ENCODE measurements at places on chromosomes 2 and 18. TPM values are rescaled to one million over a fixed set of nuclear protein-coding genes. Genes with fewer than 3 reads are reported as not detected.
A peak's percentile ranks its signal among the peaks of the same experiment; 100 is the strongest.

The ITSN2 gene
- 129 TPM for total RNA-seq

The NCK2 gene
- 105 TPM for total RNA-seq

DNA sequence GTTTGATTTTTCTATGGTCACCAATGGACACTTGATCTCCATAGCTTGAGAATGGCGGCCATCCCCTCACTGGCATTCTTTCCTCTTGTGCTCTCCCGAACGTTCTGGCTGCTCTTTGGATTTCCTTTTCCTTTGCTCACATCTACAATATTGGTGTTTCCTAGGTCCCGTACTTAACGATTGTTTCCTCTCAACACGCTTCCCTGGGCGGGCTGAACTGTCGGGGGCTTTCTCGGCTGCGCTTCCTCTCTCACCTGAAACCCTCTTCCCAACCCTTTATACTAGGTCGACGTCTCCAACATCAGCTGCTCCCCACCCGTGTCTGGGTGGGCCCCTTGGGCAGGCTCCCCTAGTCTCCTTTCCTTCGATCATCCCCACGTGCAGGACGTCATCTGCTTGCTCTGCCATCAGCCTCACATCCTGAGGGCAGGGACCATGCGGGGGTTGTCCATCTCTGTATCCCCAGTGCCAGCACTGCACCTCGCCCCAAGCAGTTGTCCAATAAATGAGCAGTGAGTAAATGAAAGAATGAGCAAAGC, 634 bp upstream of the DIS3L2 start:
- H3K4me1 ChIP-seq = peaks cover 14% of the 10 kb centered on the region
- H3K4me3 ChIP-seq = peak overlapping the region; percentile 79
- no peak for DNase-seq
- peaks cover 5% of the 10 kb centered on the region for H3K36me3 ChIP-seq
- H3K27me3 ChIP-seq = no peaks in the 10 kb centered on the region
- peak overlapping the region; percentile 77 for H3K27ac ChIP-seq

GRCh38 chr2:241686324-241686649, 328 bp downstream of the DTYMK start:
- H3K27me3 ChIP-seq = no peaks in the 10 kb centered on the region
- peak overlapping the region; percentile 83 for H3K4me3 ChIP-seq
- peak overlapping the region; percentile 81 for H3K27ac ChIP-seq
- peaks cover 18% of the 10 kb centered on the region for H3K4me1 ChIP-seq
- DNase-seq = no peak

GRCh38 chr2:163828771-163829170, 93.0 kb upstream of the FIGN start:
- H3K4me3 ChIP-seq = no peak overlapping the region
- H3K27me3 ChIP-seq = no peaks in the 10 kb centered on the region
- no peak overlapping the region for H3K27ac ChIP-seq

DNA sequence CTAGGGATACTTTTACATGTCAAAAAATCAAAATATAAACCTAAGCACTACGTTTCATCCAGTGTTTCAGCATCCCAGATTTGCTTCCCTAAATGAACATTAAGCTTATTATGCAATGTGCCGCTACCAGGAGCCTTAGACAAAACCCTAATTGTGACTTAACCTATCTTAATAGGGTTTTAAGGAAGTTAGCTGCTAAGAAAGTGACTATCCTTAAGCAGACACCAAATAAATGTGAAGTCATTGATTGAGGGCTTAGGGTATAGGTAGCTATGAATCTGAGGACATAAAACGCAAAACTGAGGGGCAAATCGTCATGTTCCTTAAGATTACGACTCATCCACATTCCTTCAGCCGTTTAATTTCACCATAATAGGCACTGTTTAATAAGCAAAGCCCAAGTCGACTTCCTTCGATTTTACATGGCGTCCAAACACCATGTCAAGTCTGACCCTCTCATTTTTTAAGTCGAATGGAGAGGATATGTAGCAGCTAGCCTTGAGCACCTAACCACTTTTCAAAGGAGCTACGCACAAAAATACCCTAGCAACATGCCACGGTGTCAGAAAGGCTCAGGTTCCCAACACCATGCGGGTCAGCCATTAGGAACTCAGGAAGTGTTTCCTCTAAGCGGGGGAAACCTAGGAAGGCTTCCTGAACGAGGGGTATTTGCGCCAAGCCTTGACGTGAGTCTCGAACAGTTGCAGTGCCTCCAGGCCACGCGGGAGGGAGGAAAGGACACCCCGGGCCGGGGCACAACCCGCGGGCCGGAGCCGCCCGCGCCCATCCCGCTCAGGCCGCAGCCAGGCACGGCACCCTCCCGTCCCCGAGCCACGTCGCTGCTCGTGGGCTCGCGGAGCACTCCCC, 1.0 kb downstream of the HDLBP start:
- no peak for DNase-seq
- H3K4me3 ChIP-seq = peak overlapping the region; percentile 98
- H3K27ac ChIP-seq = peak overlapping the region; percentile 95
- H3K4me1 ChIP-seq = peaks cover 42% of the 10 kb centered on the region

DNA sequence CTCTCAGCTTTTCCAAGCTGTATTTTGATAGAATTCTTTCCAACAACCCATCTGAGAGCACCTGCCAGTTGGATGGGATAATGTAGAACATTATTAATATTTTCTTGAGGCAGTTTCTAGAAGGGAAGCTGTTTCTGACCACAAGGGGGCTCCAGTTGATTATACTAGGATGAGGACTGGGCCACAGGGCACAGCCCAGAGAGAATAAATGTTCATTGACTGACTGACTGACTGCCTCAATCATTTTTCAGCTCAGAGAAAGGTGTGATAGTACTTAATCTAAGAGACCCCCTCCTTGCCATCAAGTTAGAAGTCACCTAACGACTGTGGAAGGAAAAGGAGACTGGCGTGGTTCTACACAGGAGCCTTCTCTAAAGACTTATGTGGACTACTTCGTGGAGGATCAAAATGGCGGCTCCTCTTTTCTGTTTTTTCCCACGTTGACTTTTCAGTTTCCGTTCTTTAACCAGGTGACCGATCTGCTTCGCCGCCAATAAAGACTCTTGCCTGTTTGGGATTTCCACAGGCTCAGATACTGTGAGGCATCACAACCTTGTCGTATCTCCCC, 31.9 kb upstream of the CREG2 start:
- no peak overlapping the region for H3K27ac ChIP-seq
- no peak overlapping the region for H3K4me3 ChIP-seq
- no peaks in the 10 kb centered on the region for H3K27me3 ChIP-seq
- peak; percentile 67 for DNase-seq
- no peaks in the 10 kb centered on the region for H3K4me1 ChIP-seq

- no peaks in the 10 kb centered on the region for H3K27me3 ChIP-seq
- H3K27ac ChIP-seq = no peak overlapping the region
- no peak overlapping the region for H3K4me3 ChIP-seq
- no peaks in the 10 kb centered on the region for H3K36me3 ChIP-seq
- DNase-seq = no peak
Observed at GRCh38 chr18:40243607-40244006, 1711.4 kb upstream of the PIK3C3 start.

Data from naive thymus-derived CD4-positive, alpha-beta T cell (primary cell).